Mucosa of gallbladder (tissue), 1 donor: ENCODE measurements at places on chromosomes 12 and 14.

GRCh38 chr12:25308756-25309155 lies 58.0 kb upstream of the KRAS start:
- no peak for DNase-seq

DNA sequence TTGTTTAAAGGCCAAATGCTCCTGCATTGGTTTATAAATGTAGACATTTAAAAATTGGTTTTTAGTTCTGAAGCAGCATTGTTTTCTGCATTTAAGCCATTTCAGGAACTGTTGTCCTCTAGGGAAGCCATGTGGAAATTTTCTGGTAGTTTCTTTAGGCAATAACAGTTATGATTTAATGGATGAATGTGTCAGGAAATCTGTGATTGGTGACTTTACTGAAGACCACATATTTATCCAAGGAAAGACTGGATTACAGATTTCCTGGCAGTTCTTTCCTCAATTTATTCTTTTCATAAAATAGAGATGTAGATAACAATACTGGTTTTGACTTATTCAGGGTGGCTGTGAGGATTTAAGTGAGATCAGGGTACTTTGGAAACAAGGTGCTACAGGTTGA lies 27.6 kb downstream of the TBC1D15 start:
- no peak for DNase-seq

- no peak for DNase-seq
Measured at GRCh38 chr12:124344526-124344925, 49.6 kb downstream of the RFLNA start.

GRCh38 chr12:3698218-3698974 lies 54.5 kb downstream of the CRACR2A start:
- DNase-seq, result no peak

- no peak for DNase-seq
Measured at GRCh38 chr14:51504669-51505068, 147.0 kb upstream of the FRMD6 start.

- no peak for DNase-seq
Measured at GRCh38 chr12:68098939-68099338, 60.6 kb downstream of the IFNG start.

- no peak for DNase-seq
Measured at GRCh38 chr12:16155938-16156337, 121.5 kb downstream of the SLC15A5 start.

DNA sequence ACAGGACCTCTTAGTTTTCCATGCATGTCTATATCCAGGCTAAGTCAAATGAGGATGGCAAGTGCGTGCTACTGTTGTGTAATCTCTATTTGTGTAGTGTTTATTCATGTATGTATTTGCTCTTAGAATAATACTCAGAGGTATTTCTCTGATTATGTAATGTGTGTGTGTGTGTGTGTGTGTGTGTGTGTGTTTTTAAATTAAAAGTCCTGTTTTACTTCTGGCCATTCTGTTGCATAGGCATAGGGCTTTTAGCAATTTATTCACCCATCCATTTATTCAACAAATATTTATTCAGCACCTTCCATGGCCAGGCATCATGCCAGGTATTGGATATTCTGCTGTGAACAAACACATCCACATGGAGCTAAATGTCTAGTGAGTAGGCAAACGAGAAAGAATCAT lies 63.5 kb downstream of the PELI2 start:
- peak; percentile 92 for DNase-seq

DNA sequence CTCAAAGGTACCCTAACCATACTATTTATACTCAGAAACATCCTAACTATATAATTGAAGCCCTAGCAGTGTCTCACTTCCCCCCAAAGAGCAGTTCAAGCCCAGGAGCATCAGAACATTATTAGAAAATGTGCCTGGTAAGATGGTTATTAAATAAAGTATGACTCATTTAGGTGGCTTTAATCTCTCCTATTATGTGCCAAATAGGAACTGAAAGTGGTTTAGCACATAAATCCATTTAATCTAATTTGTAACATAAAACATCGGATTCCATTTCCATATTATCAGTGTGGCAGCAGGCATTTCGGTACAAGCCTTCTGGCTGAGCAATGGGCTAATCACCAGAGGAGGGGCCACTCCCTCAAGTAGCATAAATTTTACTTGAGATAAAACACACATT lies 395.2 kb upstream of the TMTC1 start:
- DNase-seq, result no peak

- peak; percentile 25 for DNase-seq
Measured at GRCh38 chr14:33432407-33433023, 493.8 kb downstream of the NPAS3 start.

DNA sequence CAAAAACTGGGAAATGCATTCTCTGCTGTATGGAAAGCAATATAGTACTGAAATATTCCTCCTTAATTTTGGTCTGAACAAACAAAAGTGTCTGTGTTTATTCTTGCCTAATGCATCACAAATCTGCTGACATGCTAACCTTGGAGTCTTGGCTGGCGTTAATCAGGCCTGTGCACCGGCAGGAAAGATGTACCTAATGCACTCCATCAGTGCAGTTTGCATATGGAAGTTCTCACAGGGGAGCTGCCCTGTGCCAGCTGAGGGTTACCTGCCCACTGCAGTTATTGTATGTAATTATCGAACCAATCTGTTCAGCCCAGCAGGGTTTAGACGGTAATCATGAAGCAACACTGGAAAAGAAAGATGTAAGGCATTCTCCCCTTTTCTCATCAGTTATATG lies 76.9 kb downstream of the VRK1 start:
- DNase-seq, result no peak

DNA sequence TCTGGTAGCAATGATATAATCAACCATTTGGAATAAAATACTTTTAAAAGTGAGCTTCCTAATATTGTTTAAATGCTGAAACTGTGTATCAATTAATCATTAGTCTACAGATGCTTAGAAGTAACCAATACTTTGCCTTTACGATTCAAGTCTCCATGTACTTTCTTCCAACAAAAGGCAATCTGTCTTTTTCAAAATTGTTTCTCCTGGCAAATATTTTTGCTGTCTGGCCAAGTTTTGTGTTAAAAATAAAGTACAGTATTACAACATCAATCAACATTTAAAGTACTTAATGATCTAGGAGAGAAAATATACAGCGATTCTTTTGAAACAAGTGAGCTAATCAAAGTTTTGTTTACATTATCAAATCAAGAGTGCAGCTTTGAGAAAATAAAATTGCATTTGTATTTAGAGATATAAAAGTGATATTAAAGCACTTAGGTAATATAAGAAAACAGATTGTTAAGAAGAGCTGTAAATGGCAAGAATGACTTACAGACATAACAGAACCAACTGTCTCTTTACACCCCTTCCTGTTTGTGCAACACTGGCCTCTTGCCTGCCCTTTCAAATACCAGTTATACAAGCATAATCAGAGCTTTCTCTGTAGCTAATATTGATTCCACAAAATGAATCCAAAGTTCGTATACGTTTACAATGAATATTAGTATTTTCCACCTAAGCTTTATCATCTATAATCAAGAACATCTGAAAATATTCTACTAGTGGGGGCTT lies 38.2 kb upstream of the FBLN5 start:
- peak; percentile 35 for DNase-seq

- no peak for DNase-seq
Measured at GRCh38 chr12:67070307-67070600, 198.9 kb upstream of the CAND1 start.

DNA sequence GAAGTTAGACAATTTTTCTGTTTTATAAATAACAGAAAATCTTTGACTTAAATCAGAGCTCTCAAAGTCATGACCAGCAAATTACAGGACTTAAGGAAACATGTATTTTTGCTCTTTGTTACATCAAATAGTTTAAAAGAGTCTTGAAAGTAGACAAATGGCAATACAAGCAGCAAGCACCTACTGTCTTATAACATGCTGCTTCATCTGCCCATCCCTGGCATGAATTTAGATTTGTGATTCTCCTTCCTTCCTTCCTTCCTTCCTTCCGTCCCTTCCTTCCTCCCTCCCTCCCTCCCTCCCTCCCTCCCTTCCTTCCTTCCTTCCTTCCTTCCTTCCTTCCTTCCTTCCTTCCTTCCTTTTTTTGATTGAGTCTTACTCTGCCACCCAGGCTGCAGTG lies 715.6 kb upstream of the FLRT2 start:
- no peak for DNase-seq

GRCh38 chr12:26690601-26691000 lies 142.4 kb downstream of the ITPR2 start:
- no peak for DNase-seq

- no peak for DNase-seq
Measured at GRCh38 chr12:118036672-118037411, 20.3 kb downstream of the RFC5 start.

DNA sequence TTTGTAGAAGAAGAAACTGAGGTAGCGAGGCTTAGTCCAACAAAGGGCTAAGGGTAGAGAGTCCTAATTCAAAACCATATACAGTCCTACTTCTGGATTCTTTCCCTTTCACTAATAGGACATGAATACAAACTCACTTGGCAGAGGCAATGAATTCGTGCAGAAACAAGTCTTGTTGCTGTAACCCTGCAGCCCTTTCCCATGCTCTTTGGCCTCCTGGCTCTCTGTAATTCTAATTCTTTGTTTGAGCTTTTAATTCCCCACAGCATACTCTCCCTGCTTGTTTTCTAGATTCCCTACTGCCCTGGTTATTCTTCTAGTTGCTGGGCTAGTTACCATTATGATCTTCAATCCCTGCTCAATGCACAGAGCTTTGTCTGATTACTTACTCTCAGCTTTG lies 381.4 kb downstream of the ETNK1 start:
- DNase-seq, result no peak

GRCh38 chr12:47570151-47570550 lies 135.7 kb downstream of the RPAP3 start:
- no peak for DNase-seq

GRCh38 chr14:101359221-101360053 lies 201.9 kb upstream of the DIO3 start:
- peak; percentile 28 for DNase-seq

DNA sequence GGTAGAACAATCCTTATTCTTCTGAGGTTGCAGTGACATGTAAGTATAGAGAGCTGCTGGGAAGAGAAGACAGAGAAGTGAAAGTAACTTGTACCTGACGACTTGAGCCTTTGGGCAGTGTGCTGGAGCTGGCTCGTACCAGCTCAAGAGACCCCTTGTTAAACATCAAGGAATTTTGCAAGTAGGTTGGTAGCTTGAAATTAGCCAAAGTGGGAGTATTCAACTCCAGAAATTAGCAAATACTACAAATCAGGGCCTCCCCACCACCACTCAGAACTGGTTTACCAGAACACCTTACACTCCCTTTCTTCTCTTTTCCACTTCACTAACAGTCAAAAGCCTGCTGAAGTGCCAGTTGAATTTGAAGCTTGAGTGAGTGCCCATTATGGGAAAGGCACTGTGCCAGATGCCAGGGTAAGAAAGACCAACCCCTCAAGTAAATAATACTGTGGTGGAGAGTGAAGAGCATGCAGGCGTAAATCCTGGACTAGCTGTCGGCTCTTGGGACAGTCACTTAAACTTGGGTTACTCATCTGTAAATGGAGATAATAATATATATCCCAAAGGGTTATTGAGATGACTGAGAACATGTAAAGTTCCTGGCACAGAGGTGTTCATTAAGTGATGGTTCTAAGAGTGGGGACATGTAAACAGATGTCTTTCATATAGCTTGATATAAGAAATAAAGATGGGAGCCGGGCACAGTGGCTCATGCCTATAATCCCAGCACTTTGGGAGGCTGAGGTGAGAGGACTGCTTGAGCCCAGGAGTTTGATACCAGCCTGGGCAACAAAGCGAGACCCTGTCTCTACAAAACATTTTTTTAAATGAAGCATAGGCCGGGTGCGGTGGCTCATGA lies 27.0 kb upstream of the EID3 start:
- DNase-seq, result no peak

GRCh38 chr12:121184984-121185889 lies 24.7 kb upstream of the P2RX4 start:
- DNase-seq, result no peak

DNA sequence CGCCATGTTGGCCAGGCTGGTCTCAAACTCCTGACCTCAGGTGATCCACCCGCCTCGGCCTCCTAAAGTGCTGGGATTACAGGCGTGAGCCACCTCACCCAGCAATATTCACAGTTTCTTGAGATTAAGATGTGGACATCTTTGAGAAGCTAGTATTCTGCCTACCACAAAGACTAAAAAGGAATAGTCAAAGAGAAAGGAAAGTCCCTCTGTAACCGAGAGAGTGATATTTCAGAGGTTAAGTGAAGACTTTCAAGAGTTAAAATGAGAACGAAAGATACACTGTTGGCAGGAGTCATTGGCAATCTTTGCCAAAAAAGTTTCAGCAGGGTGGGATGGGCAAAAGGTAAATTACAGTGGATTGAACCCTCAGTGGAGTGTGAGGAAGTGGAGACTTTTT lies 15.6 kb downstream of the DGKA start:
- no peak for DNase-seq

- DNase-seq, result no peak
Measured at GRCh38 chr12:96075560-96075959, 40.2 kb upstream of the LTA4H start.

- no peak for DNase-seq
Measured at GRCh38 chr12:44403185-44403584, 472.9 kb downstream of the NELL2 start.

GRCh38 chr14:76484355-76484754 lies 108.4 kb downstream of the ESRRB start:
- DNase-seq, result no peak

GRCh38 chr12:116691636-116692035 lies 46.2 kb downstream of the SPRING1 start:
- no peak for DNase-seq

DNA sequence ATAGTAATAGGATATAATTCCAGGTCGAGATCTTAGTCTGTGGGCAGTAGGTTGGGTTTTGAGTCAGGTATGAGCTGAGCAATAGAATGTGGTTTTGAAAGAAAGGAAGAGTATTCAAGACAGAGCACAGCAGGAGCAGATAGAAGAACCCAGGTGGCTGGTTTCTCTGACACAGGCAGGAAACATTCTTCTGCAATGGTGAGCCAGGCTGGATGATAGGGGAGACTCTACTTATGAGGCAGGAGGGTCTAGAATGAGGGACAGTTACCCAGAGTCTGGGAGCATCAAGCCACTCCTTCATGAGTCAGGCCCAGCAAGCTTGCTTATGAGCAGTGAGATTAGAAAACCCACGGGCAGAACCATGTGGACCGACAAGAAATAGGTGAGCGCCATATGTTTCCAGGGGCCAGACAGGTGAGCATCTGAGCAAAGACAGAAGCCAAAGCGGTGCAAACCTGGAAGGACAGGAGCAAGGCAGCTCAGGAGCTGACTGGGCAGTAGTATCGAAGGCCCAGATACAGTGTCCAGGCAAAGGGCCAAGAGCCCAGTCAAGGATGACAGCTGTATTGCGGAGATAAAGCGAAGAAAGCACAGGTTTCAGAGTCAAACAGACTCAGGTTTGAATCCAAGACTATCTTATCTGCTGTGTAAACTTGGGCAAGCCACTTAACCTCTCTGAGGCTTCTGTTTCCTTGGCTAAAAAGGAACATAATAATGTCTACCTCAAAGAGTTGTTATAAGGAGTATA lies 22.5 kb upstream of the PCNX1 start:
- DNase-seq, result no peak

- DNase-seq, result no peak
Measured at GRCh38 chr12:97805146-97805545, 342.5 kb downstream of the RMST start.

- DNase-seq, result no peak
Measured at GRCh38 chr14:58631732-58632131, 6.0 kb upstream of the DACT1 start.

- DNase-seq, result no peak
Measured at GRCh38 chr14:63297372-63298063, 21.2 kb downstream of the GPHB5 start.
